ENCODE measurements at places on chromosomes 1 and 21.

DNA sequence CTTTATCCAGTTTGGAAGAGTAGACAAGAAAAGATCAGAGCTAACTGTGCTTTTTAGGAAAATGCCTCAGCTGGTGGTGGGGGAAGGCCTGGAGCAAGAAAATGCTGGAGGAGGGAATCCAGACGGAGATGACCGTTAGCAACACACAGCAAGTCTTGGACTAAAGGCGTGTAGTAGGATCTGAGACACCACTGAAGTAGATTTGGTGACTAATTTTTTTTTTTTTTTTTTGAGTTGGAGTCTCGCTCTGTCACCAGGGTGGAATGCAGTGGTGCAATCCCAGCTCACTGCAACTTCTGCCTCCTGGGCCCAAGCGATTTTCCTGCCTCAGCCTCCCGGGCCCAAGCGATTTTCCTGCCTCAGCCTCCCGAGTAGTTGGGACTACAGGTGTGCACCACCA lies 41.2 kb downstream of the LPAR3 start:
- DNase-seq, result peak; percentile 53

GRCh38 chr1:8437347-8437746 lies 119.4 kb downstream of the SLC45A1 start:
- no peak for DNase-seq

- no peak for DNase-seq
Observed at GRCh38 chr1:189431447-189431846, 1046.2 kb downstream of the BRINP3 start.

- no peak for DNase-seq
Observed at GRCh38 chr1:24720152-24720551, 25.1 kb upstream of the CLIC4 start.

- no peak for DNase-seq
Observed at GRCh38 chr1:31423418-31423947, 10.5 kb downstream of the SERINC2 start.

DNA sequence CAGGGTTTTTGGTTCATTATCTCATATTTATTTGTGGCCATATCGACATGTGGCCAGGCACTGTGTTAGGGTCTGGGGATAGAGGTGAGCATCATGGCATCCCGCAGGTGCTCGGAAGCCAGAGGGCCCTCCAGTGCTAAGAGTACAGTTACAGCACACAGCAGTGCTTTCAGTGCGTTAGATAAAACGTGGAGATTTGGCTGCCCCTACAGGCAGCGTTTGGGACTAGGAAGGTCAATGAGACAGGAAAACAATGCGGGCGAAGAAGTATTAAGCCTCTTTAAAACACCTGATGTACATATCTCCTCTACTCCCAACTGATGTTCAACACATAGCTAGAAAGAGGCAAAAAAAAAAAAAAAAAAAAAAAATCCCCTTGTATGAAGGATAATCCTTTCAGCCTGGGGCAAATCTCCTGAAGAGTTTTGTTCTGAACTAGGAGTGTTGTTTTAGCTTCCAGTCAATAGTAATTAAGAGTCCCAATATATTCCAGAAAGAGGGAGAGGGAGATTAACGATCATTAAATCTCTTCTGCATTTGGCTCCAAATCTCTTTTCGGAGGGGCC lies 80.1 kb downstream of the CAPZB start:
- no peak for DNase-seq

DNA sequence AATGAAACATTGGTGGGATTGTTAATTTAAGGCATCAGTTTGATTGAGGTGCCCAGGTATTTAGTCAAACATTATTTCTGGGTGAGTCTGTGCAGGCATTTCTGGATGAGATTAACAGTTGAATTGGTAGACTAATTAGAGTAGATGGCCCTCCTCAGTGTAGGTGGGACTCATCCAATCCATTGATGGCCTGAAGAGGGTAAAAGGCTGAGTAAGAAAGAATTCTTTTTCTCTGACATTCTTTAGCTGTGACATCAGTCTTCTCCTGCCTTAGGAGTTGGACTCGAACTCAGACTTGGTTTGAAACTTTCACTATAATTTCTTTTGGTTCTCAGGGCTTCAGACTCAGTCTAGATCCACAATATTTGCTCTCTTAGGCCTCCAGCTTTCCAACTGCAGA lies 59.6 kb upstream of the ADAMTS5 start:
- no peak for DNase-seq

GRCh38 chr1:71307451-71307850 lies 226.6 kb upstream of the ZRANB2 start:
- DNase-seq, result peak; percentile 4

Measured in suppressor macrophage treated with lipopolysaccharide for 1 hour (primary cell).